LNCaP clone FGC (cell line): ENCODE measurements at places on chromosomes 2 and 18.

DNA sequence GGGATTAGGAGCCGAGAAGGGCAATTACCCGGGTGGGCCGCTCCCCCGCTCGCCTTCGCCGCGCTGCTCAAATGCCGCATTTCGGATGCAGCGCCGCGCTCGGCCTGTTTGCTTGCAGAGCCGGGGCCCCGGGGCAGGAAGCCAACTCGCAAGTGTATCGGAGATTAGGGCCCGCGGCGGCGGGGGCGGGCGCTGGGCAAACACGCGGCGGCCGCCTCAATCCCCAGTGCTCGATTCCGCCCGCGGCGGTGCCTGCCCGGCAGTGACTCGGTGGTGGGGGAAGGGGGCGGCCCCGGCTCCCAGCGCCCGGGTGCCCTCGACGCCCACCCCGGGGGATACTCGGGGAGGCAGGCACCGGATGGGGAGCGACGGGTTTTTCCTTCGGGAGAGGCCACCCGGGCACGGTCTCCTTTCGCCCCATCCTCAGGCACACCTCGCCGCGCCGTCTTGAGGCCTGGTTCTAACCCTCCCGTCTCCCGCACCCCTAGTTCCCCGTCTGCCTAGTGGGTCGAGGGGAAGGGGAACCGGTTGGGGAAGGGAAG is 26.6 kb upstream of the NOTO start:
- no peak for DNase-seq

GRCh38 chr2:237626813-237627440 is 460 bp upstream of the LRRFIP1 start:
- no peak for DNase-seq

DNA sequence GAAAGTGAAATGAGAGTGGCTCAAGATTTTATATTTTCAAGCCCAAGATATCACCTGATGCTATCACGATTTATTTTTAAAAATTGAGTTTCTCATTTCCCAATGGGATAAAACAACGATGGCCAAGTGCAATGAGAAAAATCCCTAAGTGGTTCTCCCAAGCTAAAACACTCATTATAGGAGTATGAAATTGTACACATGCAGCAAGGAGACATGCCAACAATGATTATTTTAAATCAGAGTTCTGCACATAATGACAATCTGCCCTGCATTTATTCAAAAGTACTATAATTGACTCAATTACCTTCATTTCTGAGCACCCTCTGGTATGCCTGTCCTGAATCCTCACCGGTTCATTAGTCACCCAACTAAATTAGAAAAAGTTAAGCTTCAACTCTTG is 12.7 kb downstream of the CYTIP start:
- DNase-seq, result no peak

DNA sequence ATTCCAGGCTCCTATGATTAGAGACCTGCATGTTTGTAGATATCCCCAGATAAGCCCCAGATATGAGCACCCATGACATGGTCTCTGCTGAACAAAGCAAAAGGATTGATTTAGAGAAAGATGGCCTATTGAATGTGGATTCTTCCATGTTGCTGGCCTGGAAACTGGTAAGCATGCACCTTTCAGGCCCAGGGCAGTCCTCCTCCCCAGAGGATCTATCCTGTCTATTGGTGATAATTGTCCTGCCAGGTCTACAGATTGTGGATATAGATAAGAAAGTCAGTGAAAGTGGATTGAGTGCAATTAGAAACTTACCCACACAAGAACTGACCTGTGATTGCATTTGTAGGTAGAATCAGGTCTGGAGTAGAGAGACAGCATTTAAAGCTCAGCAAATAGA is 256.9 kb upstream of the SIX3 start:
- DNase-seq, result no peak

DNA sequence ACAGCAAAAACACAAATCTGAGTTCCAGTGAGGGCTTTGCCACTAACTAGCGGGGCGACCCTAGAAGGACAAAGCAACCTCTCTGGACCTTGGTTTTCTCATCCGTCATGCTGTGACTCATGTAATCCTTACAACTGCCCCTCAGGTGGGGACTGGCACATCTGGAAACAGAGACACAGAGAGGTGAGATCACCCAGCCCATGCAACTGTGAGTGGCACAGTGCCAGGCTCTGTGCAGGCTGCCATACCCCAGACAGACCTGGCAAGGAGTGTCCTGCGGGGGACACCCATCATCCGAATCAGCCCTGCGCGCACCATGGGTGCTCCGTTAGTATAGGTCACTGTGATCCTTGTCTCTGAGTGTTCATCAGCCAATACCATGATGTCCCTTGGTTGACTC is 198.3 kb downstream of the SMAD7 start:
- no peak for DNase-seq

DNA sequence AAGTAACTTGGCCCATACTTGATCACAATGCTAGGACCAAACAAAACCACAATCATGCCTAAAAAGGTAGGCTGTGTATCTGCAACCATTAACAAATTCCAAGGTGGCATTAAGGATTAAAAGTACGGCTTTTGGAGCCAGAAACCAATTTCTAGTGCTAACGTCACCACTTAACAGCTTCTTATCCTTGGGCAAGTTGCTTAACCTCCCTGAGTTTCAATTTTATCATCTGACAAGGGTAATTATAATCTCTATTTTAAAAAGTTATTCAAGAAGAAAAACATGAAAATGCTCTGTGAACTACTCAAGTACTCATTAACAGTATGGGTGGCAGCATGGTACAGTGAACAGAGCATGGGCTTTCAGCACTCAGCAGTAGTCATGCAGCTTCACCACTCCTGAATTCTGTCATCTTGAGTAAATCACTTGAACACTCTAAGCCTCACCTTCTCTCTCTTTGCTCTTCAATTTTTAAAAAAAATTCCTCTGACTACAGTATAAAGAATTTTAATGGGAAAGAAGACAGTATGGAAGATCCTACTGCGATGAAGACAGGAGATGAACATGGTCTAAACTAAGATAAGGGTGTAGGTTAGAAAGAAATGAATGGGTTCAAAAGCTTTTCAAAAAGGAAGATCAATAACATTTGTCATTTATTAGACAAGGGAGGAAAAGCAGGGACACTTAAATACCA is 69.2 kb downstream of the SS18 start:
- DNase-seq, result no peak

- DNase-seq, result no peak
Measured at GRCh38 chr18:52060607-52061304, 279.2 kb upstream of the DCC start.

- DNase-seq, result no peak
Measured at GRCh38 chr18:12041561-12041960, 52.1 kb upstream of the ANKRD62 start.

DNA sequence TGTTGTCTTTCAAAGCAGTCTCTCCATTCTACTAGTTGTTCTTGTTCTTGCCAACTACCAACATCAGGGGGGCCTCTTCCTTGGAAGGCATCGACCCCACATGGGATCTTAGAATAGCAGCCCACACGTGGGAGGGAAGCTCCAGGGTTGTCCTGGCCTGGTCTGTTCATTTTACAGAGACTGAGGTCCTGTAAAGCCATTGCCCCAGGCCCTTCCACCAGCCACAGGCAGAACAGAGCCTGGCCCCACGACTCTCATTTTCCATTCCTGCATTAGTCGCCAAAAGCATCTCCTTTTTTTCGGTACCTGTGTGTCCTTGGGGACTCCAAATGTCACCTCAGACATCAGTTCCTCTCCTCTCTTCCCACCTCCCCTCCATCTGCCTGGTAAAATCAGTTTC is 28.0 kb downstream of the CNGA3 start:
- DNase-seq, result no peak

GRCh38 chr2:231207734-231208133 is 9.3 kb downstream of the ARMC9 start:
- DNase-seq, result no peak

DNA sequence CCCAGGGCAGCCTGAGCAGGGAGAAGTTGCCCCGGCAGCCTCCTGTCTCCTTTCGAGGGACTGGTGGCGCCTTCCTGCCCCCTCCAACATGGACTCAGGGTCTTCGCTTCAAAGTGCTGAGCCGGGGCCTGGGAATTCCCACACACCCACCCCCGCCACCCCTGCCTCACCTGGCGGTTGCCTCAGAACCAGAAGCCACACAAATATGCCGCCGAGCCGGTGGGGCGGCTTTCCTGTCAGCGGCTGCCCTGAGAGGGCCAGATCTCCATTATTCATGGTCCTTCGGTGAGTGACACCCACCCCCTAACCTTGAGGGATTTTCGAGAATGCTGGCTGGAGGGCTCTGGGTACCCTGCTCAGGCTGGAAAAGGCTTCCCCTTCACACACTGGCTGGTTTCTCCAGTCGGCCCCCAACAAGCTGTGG is 71.7 kb downstream of the SMAD7 start:
- no peak for DNase-seq

DNA sequence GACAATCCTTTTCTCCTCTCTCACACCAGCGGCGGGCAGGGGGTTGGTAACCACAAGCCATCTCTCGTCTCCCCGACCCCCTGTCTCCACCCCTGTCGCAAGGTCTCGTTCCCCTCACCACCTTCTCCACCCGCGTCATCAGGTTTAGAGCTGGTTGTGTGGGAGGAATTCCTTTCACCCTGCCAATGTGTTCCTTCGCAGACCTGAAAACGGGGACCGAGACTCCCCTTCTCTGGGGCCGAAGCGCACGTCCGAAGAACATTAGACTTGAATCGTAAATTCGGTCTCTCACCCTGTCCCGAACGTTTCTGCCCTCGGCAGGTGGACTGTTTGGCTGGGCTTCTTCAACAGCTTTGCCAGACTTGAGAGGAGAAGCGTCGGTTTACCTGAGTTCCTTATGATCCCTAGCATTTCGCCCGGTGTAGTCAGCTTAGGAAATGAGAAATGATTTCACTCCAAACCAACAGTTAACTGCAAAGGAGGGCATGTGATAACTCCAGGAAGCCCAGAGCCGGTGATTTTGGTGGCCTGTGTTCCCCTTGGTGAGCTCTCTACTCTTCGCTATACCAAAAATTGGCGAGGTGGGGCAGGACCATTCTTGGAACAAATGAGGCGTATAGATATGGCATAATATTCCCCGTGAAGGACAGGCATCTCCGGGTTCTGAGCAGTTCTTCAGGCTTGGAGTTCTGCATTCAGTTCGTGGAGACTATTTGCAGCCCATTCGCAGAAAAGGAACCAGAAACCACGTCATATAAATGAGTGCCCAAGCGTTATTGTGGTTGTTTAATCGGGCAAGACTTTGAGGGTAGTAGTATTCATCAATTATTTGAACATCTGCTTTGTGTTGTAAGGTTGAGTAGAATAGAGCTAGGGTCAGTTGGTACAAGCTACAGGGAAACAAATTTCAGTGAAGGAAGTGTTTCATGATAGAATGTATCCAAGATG is 694 bp downstream of the CFAP36 start:
- no peak for DNase-seq

DNA sequence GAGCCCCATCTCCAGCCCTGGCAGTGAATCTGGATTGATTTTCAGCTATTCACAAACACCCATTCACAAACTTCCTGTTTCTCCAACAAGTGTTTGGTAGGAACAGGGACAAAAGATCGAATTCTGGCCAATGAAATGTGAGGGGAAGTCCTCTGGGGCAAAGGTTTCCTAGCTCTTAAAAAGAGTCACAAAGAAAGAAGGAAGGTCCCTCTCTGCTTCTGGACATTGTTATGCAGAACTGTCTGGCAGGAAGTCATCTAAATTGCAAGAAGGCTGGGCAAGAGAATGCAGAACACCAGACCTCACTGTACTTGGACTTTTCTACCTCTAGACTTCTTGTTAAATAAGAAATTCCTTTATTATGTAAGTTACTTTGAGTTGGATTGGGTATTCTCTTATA is 137.3 kb downstream of the CCDC148 start:
- no peak for DNase-seq

DNA sequence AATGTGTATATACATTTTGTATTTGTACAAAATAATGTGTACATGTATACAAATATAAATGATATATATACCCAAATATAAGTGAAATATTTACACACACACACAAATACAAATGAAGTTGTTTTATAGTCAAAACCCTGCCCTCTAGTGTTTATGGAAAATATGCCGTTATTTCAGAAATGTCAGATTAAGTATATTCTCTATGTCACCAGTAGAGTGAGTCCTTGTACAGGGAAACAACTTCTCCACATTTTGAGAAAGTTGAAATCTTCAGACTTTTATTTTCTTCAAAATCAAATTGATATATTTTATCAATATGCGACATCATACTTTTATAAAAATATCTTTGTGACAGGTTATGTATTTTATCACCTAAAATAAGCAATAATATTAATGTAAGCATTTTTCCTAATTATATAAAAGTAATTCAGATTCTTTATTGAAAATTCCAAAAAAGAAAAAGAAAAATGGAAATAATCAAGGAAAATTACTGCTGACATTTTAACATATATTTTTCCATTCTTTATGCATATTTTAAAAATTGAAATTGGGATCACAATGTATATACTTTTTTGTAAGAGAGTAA is 22.4 kb downstream of the ARL6IP6 start:
- no peak for DNase-seq

DNA sequence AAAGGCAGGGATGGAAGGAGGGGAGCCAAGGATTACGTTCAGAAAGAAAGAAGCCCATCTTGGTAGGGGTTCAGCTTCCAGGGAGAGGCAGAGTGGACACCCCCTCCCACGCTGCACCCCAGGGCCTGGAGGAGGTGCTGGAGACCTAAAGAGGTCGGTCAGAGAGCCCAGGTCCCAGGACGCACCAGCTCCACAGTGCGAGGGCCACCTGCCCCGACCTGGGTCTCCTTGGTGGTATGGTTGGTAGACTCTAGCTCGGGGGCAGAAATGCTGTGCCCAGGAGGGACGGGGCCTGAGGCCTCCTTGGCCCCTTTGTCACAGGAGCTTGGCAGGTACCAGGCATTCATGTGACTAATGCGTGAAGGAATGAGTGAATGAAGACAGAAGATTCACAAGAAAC is 87.1 kb upstream of the RAB6C start:
- no peak for DNase-seq

DNA sequence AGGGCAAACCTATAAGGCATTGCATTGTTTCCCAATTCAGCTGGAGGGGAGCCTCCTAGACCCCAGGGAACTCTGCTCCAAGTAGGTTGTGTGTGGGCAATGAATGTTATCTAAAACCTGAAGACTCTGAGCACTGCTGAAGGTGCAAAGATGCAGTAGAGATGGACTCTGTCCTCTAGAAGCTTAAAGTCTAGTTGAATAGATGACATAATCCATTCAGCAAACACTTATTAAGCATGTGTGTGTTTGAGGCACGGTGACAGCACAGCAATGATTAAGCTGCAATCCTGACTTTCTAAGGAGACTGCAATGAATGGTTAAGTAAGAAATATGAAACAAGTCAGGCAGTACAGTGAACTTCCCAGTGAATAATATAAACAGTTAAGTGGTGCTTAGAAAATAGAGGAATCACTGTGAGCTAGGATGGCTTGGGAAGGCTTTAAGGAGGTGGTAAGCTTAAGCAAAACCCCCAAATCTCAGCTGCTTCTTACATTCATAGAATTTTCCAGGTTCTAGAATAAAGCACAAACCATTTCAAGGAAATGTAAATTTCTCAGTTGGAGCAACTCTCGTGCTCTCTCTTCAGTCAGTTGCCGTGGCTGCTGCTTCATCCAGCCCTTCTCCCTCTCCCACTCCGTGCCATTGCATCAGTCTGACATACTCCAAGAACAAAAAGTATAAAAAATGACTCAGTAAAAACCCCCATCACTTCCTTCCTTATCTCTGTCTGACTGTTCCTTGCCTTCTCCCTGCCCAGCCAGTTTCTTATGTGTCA is 19.1 kb downstream of the MXD1 start:
- no peak for DNase-seq
